ENCODE measurements at places on chromosomes 3 and 15.

DNA sequence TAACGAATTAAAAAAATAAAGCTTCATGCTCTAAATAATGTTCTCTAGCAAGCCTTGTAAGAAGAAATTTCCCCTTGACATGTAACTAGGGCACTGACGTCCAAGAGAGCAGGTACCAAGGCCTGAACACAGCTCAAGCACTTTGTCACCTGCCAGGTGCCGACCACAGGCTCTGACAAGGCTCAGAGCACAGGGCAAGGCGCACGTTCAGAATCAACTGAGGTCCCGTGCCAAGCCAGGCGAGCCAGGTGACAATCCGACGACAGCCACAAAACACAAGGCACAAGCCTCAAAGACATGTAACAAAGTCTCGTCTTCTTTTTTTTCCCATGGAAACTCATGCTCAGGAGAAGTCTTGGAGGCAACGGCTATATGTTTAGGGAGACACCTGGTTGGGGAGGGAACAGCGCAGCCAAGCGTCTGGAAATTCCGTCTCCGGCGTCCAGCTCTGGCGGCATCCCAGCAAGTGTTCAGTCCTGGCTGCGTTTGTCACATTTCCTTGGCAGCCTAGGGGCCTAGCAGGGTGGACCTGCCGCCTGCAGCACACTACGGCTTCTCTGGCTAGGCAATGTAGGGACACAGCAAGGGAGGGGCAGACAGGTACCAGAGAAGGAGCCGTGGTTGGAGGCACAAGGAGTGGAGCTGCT, 76.7 kb downstream of the ADAMTS17 start:
- DNase-seq, result no peak

- no peak for DNase-seq
Observed at GRCh38 chr3:14082108-14082657, 42.5 kb downstream of the CHCHD4 start.

GRCh38 chr15:79989682-79990081, 18.7 kb upstream of the BCL2A1 start:
- DNase-seq, result peak; percentile 54

- peak; percentile 36 for DNase-seq
Observed at GRCh38 chr3:44323341-44323955, 15.1 kb upstream of the TCAIM start.

DNA sequence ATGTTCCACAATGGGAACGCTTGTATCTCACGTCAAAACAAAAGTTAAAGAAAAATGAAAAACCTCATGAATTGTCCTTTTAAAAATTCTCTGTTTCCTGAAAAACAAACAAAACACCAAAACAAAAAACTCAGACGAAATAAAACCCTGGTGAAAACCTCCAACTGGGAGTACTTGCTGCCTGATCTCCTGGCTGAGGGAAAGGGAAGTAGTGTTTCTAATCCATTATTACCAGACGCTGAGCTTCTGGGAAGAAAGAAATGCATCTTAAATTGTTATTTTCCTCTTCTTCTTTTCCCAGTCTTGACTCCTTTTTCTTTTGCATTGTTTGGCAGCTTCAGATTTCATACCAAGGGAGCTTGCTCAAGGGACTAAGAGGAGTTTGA, 243.2 kb upstream of the RGMA start:
- DNase-seq, result no peak

GRCh38 chr3:125231895-125232294, 19.3 kb upstream of the SLC12A8 start:
- no peak for DNase-seq

GRCh38 chr3:175041369-175041768, 182.2 kb downstream of the NAALADL2 start:
- no peak for DNase-seq

GRCh38 chr3:130537673-130538304, 20.8 kb downstream of the COL6A6 start:
- DNase-seq, result no peak

- DNase-seq, result no peak
Observed at GRCh38 chr3:167711439-167711838, 23.3 kb downstream of the PDCD10 start.

- DNase-seq, result no peak
Observed at GRCh38 chr3:80733522-80734176, 965.9 kb upstream of the ROBO1 start.

DNA sequence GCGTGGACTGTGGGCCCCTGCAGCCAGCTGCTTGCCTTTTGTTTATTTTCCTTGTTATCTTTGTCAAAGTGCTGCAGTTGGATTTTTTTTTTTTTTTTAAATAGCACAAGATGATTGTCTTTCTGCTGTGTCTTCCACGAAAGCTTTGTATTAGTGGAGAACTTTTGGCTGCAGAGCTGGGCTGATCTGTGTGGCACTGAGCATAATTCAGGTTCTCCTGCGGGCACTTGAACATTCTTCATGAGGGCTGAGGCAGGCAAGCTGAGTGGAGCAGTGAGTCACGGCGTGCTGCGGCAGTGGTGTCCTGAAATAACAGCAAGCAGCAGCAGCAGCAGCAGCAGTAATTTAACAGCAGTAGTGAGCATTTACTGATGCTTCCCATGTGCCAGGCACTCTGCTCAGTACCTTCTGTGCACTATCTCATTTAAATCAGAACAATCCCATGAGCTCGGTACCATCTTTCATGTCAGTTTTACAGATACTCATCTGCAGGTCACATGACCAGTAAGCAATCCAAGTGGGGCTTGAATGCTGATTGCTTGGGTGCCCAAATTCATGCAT, 45.8 kb downstream of the MITF start:
- DNase-seq, result no peak
